NCI-H1417 (cell line): ENCODE measurements at places on chromosomes 6 and 20.

GRCh38 chr6:170063851-170064602 is 226.9 kb downstream of the DLL1 start:
- DNase-seq: no peak

DNA sequence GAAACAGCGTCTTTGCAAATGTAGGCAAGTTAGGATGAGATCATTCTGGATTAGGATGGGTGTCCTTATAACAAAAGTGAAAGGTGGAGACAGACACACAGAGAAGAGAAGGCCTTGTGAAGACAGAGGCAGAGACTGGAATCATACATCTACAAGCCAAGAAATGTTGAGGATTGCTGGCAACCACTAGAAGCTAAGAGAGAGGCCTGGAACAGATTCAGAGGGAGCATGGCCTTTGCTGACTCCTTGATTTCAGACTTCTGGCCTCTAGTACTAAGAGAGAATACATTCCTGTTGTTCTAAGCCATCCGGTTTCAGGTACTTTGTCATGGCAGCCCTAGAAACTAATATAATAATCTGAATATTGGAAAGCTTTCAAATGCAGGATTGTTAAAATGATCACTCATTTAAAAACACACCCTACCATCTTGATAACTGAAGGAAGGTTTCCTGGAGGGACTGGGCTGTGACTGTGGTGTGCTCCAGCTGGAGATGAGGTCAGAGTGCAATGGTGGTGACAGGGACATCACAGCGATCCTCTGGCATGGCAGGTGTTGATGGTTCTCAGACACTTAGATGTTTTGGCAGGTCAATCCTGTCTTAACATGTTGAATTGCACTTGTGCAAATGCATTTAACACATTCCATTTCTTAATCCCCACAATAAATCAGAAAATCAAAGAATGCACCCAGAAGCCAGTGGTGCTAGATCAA is 25.1 kb downstream of the CD83 start:
- DNase-seq: no peak

DNA sequence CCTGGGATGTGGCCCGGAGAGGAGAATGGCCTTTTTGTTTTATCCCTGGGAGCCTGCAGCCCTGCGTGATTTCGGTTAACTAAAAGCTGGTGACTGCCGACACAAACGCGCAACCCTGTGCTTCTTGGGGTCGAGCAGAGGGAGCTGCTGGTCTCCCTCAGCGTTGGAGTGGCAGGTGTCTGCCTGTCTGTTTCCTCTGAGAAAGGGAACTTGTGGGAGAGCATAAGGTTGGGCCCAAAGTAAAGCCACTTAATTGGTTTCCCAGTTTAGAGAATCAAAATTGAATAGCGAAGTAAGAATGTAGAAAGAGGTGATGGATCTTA is 500 bp downstream of the LTV1 start:
- no peak for DNase-seq

- no peak for DNase-seq
Measured at GRCh38 chr6:166554316-166554715, 32.2 kb downstream of the RAMACL start.

DNA sequence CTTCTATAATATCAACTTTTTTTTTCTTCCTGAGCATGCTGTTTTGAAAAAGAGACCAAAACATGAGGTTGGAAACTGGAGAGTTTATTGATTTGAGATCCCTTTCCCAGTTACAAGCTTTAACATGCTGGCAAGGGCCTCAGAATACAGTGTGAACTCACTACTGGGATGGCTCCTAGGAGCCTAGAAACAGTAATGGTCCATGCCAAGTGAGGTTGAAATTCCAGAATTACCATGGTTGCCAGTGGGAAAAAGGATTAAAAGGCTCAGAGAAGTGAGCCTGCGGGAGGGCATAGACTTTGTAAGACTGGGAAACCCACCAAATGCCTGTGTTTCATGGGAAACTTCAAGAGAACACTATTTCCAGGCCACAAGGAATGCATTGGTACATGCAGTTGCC is 28.9 kb upstream of the SLC22A3 start:
- no peak for DNase-seq

DNA sequence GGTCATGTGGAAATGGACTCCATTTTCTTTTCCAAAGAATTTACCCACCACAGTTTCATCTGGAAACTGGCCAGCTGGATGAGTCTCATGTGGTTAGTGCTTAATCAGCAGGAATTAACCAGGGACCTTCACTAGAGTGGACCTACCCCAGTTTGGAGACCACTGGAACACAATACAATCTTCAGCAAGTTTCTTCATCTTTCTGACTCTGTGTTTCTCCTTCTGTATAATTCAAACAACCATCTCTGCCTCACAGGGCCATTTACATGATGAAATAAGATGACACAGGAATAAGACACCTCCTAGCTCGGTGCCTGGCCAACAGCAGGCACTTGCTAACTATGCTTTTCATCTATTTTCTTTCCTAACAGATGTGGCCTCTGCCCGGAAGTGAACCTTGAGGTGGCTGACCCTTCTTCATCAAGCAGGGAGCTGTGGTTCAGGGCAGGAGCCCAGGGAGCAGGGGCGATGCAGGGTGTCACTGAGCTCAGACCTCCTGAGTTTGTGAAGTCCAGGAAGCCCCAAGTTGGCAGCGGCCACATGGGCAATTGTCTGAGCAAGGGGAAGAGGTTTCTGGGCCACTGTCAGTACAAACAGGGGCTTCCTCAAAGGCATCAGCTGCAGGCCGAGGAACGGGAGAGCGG is 98.8 kb downstream of the SOD2 start:
- DNase-seq: no peak
